ENCODE measurements at places on chromosomes 5 and 9. TPM values are rescaled to one million over a fixed set of nuclear protein-coding genes. Genes with fewer than 3 reads are reported as not detected.
A peak's percentile ranks its signal among the peaks of the same experiment; 100 is the strongest.

The DENND4C gene
- 121 TPM for total RNA-seq

The SLC2A6 gene
- total RNA-seq, result 9.4 TPM

The BAAT gene
- 1.2 TPM for total RNA-seq

The C9orf153 gene
- total RNA-seq, result 0.72 TPM

The TLX3 gene
- not detected for total RNA-seq

The RAD50 gene
- total RNA-seq, result 35.9 TPM

The CORO2A gene
- total RNA-seq, result 3.9 TPM

GRCh38 chr9:116763770-116764169, 76.7 kb downstream of the TRIM32 start:
- DNase-seq, result no peak

GRCh38 chr9:37784291-37784615, 611 bp downstream of the EXOSC3 start:
- DNase-seq, result no peak

- no peak for DNase-seq
Observed at GRCh38 chr5:171858303-171858702, 72.7 kb downstream of the SMIM23 start.

- DNase-seq, result no peak
Observed at GRCh38 chr5:159095151-159095721, 4.5 kb downstream of the EBF1 start.

DNA sequence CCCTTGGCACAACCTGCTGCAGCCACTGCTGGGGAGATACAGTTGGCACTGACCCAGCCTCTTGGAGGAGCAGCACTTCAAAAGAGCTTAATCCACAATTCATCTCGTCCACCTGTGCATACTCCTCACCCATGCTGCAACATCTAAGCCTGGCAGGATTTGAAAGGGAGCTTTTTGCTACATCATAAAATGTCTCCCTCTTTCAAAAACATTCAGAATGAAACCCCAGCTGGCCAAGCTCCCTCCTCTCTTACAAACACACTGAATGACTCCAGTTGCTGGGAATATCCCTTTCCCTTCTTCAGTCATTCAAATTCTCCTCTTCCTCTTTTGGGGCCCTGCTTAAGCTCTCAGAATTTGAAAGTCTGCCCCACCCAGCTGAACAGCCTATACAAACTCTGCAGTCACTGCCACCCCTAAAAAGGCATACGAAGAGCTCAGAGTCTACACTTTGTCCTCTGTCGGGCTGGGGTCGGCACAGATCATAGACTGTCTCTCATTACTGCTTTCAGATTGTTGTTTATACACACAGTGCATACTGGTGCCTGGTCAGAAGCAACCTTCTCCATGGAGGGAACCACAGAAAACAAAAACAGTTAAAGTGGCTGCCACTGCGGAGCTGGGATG, 8.8 kb upstream of the C5orf15 start:
- no peak for DNase-seq

GRCh38 chr5:1874771-1875220, 7.9 kb downstream of the IRX4 start:
- no peak for DNase-seq

- DNase-seq, result peak; percentile 92
Observed at GRCh38 chr9:35790385-35791296, 750 bp upstream of the NPR2 start.

- DNase-seq, result no peak
Observed at GRCh38 chr5:148511810-148512347, 128.1 kb downstream of the FBXO38 start.

DNA sequence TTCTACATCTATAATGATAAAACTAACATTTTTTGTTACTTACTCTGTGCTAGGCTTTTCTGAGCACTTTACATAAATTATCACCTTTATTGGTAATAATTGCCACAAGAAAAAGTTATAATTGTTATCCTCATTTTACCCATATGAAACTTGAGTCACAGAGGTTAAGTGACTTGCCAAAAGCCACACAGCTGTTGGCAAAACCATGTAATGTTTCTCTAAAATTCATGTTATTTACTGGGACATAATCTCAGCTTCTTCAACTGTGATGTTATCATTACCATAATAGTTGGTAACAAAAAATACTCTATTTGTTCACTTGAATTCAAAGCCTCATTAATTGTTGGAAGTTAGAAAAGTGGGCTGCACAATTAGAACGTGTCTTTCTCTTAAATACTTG, 437.3 kb downstream of the BRINP1 start:
- no peak for DNase-seq

- no peak for DNase-seq
Observed at GRCh38 chr9:124098141-124098905, 86.8 kb downstream of the LHX2 start.

GRCh38 chr5:179331591-179332375, 13.5 kb downstream of the ADAMTS2 start:
- DNase-seq, result peak; percentile 90

GRCh38 chr9:34185778-34186551, 7.1 kb downstream of the UBAP1 start:
- DNase-seq, result no peak

- no peak for DNase-seq
Observed at GRCh38 chr9:91720751-91721705, 229.0 kb downstream of the ROR2 start.

DNA sequence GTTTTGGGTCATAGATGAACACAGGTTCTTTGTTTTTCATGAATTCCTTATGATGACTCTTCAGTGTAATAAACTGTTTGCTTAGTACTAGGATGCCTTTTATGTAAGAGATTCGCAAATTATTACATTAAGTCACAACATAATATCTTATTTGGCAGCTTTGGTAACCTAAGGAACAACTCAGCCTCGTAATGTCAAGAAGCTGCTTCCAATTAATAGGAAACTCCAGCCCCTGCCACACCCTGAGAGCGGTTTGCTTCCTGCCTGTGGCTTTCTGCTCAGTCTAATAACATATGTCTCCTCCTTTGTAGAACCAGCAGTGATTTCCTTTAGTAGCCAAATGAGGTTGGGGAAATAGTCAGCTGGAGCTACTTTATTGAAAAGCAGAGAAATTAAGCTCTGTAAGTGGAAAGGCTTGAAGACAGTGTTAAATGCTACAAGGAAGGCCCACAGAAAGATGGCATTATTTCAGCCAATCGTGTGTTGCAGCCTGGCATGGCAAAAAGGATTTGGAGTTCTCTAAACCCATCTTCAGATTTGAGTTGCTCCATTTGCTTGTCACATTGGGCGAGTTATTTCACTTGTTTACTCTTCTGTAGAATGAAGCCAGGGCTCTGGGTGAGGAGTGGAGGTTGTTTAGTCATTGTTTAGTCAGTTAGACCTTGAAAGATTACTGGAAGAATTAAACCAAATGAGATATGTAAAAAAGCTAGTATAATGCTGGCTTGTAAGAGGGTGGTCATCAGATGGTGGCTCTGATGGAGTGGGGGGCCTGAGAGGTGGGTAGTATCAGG, 54.1 kb downstream of the MTAP start:
- no peak for DNase-seq

Measured in umbilical cord (tissue), 2 donors.